ENCODE measurements at places on chromosomes 12 and 14.

DNA sequence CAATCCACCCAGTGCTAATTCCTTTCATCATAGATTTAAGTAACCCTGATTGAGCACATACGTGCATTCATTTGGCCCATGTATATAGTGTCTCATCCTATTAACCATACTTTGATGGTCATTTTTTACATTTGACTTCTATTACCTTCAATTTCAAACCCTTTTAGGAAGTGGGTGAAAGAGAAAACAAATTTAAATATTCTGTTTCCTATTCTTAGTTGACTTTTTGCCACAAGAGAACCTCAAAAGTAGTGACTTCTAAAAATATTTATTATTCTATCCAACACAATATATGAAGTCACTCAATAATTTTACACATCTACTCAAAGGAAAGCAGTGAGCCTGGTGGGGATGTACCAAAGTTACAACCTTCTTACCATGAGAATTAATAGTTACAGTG lies 164.9 kb downstream of the CEP128 start:
- DNase-seq: no peak

- DNase-seq: no peak
Measured at GRCh38 chr12:52413202-52413601, 7.1 kb upstream of the KRT82 start.

DNA sequence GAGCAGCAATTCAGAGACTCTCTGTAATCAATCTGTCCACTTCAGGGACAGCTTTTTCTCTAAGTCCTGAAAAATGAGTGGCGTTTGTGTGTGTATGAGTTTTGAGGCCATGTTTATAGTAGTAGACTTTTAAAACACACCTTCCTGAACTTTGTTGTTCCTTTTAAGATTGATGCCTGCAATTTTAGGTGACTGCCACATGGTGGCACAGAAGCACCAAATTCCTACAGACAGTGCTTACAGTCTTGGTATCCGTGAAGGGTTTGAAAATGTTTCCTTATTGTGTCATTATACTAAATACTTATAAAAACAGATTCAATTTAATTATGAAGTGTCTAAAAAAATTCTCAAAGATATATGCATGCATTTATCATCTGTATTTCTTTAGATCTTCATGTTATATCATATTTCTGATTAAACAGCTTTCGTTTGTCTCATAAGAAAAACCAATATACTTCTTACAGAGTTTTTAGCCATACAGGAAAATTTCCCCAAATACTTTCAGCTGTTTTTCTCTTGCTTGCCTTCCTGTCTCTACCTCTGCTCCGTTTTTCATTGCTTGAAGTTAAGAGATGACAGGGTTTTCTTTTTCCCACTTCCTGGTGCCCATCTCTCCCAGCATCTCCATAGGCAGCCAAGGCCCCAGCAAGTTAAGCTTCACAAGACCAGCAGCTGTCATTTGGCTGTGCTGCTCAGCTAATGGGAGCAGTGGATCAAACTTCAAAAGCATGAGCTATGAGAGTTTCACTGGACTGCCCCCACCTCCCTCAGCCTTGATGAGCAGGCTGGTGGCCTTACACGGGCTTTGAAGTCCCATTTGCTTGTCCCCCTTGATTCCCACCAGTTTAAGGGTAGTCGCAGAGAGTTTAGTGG lies 259.6 kb downstream of the AKAP6 start:
- DNase-seq: no peak

DNA sequence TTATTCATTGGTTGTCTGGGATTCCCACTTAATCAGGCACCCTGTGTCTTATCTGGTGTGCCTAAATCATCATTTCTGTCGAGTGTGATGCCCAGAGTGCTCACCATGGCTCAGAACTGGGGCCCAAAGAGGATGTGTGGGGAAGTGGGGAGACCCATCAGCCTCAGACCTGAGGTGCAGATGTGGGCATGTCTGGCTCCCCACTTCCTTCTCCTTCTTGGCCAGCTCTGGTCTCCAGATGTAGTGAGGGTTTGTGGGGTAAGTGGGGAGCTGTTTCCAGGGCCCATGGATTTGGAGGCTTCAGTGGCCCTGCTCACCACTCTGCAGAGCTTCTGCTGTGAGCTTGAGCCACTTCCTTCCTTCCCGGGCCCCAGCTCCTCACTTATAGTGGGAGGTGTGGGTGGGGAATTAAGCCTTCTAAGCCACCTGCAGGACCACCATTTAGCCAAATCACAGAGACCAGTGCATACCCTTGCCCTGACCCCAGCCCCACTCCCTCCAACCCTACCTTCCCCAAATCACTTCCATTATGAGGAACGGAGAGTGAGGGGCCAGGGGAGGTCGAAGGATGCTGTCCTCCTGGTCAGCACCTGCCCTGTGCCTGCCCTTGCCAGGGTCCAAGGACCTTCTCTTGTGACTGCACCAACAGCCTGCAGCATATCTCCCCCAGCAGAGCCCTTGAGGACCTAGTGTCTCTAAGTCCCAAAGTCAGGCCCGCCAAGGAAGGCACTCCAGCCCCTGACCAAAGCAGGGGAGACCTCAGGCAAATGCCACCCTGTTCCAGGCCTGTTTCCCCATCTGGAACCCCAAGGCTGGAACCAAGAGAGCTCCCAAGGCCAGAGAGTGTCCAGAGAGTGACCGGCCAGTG lies 278.2 kb upstream of the RTL1 start:
- no peak for DNase-seq

DNA sequence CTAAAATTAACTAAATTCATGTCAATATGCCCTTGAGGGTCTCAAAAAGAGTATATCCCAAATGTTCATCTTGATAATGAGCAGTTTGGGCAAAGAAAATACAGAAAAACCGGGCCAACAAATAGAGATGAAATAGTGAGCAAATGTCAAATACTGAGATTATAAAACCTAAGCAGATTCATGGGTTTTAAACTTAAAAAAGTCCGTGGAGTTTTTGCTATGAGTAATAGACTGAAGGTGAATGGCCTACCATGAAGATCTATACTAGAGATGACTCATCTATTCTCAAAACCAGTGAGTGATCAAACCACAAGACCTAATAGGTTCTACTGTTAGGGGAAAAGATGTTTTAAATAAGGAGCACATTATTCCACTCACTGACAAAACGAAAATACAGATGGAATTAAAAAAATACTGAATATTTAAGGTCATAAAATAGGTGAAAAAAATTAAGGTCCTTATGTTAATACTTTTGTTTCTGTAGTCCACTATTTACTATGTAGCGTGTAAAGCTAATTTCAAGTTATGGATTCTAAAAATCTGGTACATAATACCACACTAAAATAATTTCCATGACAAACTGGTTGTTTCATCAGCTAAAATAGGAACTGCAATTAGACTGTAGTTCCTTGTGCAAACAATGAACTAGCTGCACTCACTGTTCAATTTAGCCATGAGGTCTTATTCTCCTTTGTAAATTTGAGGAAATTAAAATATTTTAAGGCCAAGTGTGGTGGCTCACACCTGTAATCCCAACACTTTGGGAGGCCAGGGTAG lies 5.0 kb downstream of the HNRNPC start:
- DNase-seq: no peak

DNA sequence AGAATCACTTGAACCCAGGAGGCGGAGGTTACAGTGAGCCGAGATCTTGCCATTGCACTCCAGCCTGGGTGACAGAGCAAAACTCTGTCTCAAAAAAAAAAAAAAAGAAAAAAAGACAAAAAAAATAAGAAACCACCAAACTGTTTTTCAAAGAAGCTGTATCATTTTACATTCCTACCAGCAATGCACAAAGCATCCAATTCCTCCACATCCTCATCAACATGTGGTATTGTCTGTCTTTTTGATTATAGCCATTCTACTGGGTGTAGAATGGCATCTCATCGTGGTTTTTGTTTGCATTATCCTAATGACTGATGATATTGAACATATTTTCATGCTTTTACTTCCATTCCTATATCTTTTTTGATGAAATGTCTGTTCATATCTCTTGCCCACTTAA lies 36.2 kb upstream of the GNG2 start:
- DNase-seq: no peak

GRCh38 chr14:46404865-46405811 lies 246.4 kb downstream of the RPL10L start:
- DNase-seq: no peak

DNA sequence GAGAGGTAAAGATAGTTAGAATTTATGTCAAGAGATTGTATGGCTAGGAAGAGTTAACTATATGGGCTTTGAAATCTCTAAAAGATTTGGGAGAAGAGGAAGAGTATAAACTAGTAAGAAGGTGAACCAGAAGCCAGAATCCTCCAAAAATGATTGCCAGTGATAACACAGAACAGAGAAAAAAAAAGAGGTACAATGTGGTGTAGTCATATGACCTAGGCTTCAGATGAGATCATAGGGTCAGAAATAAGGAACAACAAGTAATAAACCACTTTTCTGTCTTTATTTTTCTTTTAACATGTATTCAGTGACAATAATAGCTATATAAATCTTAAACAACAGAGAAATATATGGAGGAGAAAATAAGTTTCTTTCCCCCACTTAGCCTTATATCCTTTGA lies 2.0 kb upstream of the NECAP1 start:
- DNase-seq: no peak

DNA sequence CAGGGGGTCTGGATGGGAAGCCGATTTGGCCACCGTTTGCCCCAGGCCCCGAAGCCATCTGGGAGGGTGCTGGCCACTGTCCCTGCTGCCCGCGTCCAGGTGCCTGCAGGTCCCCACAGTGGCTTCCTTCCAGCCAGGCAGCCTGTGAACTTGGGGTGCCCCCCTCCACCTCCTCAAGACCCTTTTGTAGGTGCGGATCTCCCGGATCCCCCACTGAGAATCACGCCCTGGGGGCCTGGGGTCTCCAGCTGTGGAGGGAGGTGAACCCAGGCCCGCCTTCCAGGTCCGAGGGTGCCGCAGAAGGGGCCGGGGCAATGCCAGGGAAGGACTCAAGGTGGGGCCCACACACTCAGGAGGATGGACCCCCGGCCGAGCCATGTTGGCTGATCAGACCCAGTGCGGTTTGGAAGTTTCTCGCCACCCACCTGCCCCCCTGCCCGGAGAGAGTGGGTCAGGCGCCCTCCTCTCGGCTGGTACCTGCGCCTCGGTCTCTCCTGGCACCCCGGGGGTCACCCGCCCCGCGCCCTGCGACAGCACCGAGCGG lies 1.7 kb downstream of the MMP17 start:
- DNase-seq: no peak

- DNase-seq: peak; percentile 82
Measured at GRCh38 chr12:87687362-87687761, 341.8 kb downstream of the C12orf50 start.

GRCh38 chr14:80956922-80957321 lies 1.5 kb downstream of the TSHR start:
- no peak for DNase-seq

DNA sequence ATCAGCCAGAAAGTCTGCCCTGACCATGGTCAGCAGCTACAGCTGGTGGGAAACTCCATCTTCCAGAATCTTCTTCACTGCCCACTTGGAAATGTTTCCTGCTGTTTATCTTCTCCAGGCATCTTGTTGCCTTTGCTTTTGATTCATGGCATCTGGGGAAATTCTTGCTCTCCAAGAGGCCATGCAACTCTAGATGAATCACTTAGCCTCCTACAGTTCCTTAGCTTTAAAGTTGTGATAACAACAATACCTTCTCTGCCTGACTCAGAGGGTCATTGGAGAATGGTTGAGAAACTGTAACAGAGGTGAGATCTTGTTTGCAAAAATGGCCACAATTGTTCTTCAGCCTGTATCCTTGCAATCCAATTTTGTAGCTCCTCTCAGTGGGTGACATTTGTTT lies 121.0 kb upstream of the VRK1 start:
- DNase-seq: no peak

- no peak for DNase-seq
Measured at GRCh38 chr12:20616093-20616492, 79.0 kb upstream of the SLCO1C1 start.

DNA sequence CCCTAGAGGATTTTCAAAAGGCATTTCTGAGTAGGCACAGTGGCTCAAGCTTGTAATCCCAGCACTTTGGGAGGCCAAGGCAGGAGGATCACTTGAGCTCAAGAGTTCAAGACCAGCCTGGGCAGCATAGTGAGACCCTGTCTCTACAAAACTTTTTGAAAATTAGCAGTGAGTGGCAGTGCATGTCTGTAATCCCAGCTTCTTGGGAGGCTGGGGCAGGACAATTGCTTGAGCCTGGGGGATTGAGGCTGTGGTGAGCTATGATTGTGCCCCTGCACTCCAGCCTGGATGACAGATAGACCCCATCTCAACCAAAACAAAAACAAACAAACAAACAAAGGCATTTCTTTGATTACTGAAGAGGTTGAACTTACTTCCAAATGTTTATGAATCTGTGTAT lies 201.4 kb downstream of the KIF26A start:
- DNase-seq: no peak

- DNase-seq: no peak
Measured at GRCh38 chr12:17358835-17359234, 731.2 kb downstream of the RERGL start.

GRCh38 chr14:57771801-57772200 lies 94.1 kb downstream of the SLC35F4 start:
- no peak for DNase-seq

- no peak for DNase-seq
Measured at GRCh38 chr14:69816216-69816615, 19.2 kb upstream of the SLC10A1 start.

DNA sequence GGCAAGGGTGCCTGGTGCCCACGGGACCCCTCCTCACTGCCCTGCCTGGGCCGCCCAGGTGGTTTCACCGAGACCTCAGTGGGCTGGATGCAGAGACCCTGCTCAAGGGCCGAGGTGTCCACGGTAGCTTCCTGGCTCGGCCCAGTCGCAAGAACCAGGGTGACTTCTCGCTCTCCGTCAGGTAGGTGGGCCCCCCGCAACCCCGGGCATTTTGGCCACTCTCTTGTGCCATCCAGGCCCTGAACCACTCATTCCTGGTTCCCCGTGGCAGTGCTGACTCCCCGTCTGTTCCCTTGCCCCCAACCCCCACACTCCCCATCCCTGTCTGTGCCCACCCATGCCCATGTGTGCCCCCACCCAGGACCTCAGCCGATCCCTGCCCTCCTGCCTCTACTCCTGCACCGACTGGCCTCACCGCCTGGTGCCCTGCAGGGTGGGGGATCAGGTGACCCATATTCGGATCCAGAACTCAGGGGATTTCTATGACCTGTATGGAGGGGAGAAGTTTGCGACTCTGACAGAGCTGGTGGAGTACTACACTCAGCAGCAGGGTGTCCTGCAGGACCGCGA lies 480 bp downstream of the PTPN6 start:
- no peak for DNase-seq

DNA sequence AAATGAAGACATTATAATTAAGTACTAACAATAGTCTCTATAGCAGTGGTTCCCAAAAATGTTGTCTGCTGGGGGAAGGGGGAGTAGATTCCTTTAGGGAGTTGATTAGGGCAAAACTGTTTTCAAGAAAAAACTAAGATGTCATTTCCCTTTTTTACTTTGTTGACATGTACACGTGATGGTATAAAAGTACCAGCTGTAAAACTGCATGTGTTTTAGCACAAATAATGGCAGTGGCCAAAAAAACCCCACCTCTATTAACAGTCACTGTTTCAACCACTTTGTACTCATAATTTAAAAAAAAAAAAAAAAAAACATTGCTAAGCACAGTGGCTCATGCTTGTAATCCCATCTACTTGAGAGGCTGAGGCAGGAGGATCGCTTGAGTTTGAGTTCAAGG lies 61.7 kb downstream of the PPP1R12A start:
- DNase-seq: peak; percentile 1

- DNase-seq: no peak
Measured at GRCh38 chr14:88499225-88499624, 55.6 kb downstream of the PTPN21 start.

Data from T1000 (cell line).